Stimulated activated CD4-positive, alpha-beta T cell treated with anti-CD3 and anti-CD28 coated beads, Interleukin-1b, Interleukin-23, amount 100 ng/mL, for 48 hours (primary cell): ENCODE measurements at places on chromosomes 2 and 18.
A peak's percentile ranks its signal among the peaks of the same experiment; 100 is the strongest.

DNA sequence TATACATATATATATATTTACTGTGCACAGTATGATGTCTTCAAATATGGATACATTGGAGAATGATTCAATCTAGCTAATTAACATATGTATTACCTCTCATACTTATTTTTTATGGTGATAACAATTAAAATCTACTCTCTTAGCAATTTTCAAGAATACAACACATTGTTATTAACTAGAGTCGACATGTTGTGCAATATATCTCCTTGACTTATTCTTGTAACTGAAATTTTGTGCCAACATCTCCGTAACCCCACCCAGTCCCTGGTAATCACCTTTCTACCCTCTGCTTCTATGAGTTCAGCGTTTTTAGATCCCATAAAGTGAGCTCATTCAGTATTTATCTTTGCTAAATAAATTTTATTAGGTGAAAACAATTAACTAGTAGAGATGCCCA, 216.4 kb upstream of the TMEM200C start:
- no peak for DNase-seq

DNA sequence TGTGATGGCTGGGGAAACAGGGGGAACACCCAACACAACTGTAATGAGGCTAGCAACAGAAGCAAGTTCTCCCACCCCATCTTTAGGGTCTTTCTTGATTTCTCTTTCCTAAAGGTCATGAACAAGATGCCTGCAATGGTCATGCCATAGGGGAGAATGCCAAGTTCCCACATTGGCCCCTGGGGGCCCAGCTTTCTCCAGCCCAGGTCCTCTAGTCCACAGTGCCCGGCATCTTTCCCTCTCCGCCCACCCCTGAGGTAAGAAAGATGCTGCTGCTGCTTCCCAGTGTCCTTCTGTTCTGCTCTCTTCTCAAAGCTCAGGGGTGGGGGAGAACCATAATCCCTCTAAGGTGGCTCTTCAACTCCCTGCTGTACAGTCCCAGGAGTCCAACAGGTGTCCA, 78.0 kb downstream of the LOXHD1 start:
- DNase-seq = no peak

DNA sequence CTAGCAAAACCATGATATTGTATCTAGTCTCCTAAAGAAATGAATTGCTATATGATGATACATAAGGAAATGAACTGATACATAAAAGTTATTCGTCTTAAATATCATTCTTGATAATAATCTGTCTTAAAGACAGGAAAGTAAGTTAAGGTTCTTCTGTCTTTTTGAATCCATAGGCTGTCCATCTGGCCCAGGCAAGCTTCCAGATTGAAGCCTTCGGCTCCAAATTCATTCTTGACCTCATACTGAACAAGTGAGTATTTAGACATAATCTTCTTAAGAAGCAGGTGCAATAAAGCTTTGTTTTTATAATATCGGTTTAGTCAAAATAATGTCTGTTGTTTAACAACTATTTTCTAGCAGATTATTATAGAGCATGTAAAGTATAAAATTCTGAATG, 37.7 kb downstream of the ADAM23 start:
- DNase-seq = no peak

DNA sequence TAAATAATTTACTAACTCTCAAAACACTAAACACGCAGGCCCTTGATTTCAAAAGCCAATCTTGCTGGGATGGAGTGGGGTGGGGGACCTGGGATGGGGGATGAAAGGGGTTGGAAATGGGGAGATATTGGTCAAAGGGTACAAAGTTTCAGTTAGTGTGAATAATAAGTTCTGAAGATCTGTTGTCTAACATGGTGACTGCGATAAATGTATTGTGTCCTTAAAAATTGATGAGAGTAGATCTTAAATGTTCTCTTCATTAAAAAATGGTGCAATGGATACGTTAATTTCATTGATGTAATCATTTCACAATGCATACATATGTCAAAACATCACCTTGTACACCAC, 505 bp upstream of the ACYP2 start:
- no peak for DNase-seq

- DNase-seq = no peak
Measured at GRCh38 chr2:127873707-127874303, 12.0 kb downstream of the AMMECR1L start.

GRCh38 chr2:43419876-43420275, 176.0 kb downstream of the THADA start:
- no peak for DNase-seq

DNA sequence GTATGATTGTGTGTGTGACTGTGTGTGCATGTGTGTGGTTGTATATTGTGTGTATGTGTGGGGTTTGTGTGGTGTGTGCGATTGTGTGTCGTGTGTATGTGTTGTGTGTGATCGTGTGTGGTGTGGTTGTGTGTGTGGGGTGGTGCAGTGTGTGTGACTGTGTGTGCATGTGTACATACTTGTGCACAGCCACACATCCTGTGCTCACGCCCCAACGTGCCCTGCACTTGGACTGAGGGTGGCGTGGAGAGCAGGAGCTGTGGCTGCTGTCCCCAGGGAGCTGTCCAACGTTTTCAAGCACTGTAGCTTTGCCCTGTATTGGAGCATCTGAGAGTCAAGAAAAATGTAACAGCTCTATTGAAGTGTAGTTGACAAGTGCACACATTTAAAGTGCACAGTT, 243.2 kb upstream of the HDAC4 start:
- DNase-seq = peak; percentile 13

DNA sequence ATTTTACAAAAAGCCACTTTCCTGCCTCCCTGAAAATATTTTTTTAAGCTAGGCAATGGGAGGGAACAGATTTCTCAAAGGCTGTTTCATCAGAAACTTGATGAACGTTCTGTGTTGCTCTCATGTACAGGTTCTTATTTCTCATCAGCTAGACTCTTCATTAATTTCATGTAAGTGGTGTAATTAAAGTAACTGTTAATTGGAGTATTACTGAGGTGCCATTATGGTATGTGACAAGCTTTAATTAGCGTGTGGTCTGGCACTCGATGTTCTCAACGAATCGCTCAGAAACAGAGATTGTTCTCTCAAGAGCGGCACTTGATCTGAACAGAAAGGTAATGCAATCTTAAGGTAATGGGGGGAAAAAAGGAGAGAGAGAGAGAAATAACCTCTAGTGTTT, 81.9 kb upstream of the MYCN start:
- DNase-seq = no peak

GRCh38 chr18:44290366-44290977, 390.2 kb upstream of the SETBP1 start:
- DNase-seq = no peak

- no peak for DNase-seq
Measured at GRCh38 chr2:113160962-113161361, 12.8 kb upstream of the PSD4 start.

- DNase-seq = peak; percentile 75
Measured at GRCh38 chr2:168490015-168490874, 34.2 kb downstream of the CERS6 start.

DNA sequence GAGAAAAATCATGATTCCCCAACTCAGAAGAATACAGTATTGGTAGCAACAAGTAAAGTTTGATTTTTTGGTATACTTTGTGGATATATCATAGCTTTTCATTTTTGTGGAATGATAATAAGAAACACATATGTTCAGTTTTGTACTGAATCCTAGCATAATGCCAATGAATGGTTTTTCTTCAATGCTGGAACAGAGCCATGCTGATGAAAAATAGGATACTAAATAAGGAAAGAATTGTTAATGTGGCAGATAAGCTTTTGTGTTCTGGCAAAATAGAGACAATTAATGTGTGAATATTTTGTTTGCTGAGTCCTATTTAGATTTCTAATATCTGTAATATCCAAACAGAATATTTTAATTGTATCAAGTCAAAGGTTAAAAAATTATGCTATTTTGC, 21.9 kb downstream of the CD28 start:
- DNase-seq = no peak

DNA sequence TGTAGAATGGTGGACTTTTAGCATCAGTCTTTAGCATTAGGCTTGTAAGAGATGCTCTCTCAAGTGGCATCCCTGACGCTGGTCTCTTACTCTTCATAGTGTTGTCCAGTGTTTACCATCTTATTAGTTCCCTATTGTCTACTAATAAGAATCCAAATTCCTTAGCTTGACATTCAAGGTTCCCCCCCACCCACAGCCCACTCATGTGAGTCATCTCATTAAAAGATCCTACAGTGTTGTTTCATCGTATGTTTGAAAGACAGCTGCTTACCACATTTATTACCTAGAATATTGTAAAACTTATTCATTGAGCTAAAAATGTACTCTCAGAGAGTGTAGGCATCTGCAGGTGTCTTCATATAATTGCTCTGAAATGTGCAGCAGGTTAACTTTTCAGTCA, 28.5 kb downstream of the EIF5B start:
- no peak for DNase-seq

GRCh38 chr2:14536976-14537375, 95.5 kb upstream of the LRATD1 start:
- DNase-seq = no peak

- DNase-seq = no peak
Measured at GRCh38 chr18:73552171-73552570, 595.5 kb downstream of the FBXO15 start.

- no peak for DNase-seq
Measured at GRCh38 chr2:119338826-119339561, 27.6 kb downstream of the C2orf76 start.

DNA sequence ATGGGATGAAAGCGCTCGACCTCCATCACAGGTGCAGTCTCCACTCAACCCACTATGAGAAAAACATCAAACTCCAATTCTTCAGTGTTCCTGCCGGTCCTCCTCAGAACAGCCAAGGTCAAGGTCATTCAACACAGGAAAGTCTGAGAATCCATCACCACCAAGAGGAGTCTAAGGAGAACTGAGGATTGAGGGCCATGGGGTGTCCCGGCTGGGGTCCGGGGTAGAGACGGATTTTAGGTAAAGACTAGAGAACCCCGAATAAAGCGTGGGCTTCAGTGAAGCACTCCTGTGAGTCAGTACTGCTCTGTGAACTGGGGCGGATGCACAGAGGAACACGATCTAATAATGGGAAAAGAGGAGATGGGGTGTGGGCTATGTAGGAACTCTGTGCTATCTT, 41.8 kb downstream of the PTGR3 start:
- no peak for DNase-seq

GRCh38 chr2:135743860-135744259, 2.2 kb downstream of the UBXN4 start:
- DNase-seq = no peak
